Activated CD4-positive, alpha-beta T cell treated with anti-CD3 and anti-CD28 coated beads for 36 hours (primary cell): ENCODE measurements at places on chromosomes 1 and 21. TPM values are rescaled to one million over a fixed set of nuclear protein-coding genes. Genes with fewer than 3 reads are reported as not detected.

DNA sequence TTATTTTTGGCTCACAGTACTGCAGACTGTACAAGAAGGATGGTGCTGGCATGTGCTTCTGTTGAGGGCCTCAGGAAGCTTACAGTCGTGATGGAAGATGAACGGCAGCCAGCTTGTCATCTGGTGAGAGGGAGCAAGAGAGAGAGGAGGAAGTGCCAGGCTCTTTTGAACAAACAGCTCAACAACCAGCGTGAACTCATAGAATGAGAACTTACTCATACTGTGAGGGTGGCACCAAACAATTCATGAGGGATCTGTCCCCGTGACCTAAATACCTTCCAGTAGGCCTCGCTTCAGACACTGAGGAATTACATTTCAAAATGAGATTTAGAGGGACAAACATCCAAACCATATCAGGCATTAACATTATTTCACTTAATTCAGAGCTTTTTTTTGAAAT, 84.7 kb downstream of the PKN2 start:
- no peak for DNase-seq

- no peak for DNase-seq
These were observed 48.4 kb upstream of the C1orf198 start for GRCh38 chr1:230916587-230917283.

DNA sequence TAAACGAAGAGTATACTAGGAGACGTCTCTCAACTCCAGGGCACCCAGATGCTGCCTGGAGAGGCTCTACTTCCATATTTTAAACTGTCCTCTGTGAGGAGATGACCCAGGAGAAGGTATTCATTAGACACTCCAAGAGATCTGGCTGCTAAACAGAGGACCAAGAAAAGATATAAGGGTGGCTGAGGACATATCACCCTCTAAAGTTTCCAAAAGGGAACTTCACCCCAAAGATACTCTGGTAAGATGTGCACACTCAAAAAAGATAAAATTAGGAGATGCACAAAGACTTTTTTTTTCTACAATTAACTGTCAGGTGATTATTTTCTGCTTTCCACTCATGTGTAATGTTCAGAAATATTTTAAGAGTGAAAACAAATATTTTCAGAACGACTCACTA, 1.4 kb downstream of the ZNF670 start:
- no peak for DNase-seq

The CD84 gene
- total RNA-seq, result 14.8 TPM

GRCh38 chr1:23657659-23658275, 33.8 kb upstream of the RPL11 start:
- peak; percentile 72 for DNase-seq

DNA sequence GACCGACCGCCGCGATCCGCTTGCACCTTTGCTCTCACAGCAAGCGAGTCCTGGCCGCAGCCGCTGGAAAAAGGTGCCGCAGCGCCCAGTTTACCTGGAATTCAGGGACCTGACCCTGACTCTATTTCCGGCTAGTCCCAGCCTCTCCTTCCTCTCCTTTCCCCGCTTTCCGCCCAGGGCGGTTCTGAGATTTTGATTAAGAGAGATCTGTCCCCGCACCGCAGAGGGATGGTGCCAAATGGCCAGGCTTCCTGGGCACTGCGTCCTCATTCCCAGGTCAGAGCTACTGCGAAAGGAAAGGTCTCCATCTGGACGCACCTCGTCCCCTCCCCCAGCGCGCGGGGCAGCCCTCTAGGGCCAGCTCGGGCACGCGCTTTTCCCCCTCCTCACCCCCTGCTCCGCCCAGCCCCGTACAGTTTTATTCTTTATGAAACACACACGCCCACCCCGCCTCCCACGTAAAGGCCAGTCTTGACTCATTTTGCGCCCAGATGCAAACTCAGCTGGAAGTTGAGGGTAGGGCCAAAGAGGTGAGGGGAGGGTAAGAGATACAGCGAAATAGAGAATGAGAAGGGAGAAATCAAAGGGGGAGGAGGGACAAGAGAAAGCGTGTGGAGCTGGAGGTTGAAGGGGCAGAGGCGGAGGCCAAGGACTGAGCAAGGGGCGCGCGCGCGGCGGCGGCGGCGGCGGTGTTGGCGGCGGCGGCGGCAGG, 411.8 kb upstream of the ESRRG start:
- no peak for DNase-seq

- DNase-seq, result no peak
These were observed 3.3 kb upstream of the PCBP3 start for GRCh38 chr21:45640001-45640887.

DNA sequence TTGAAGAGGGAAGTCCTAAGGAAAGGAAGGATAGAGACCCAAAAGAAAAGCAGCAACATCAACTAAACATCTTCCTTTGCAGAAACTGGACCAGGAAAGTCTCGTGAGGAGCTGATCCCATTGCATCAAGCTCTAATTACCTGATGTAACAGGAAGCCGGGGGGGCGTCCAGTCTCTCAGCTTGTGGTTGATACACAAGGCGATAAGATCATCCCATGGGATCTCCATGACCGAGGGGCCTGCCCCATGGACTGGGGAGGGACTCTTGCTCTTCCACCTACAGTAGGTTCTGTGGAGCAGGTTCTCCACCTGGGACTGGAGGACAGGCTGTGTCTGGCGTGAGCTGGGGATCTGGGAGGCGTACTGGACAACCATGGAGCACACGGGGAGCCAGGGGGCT, 14.8 kb upstream of the LSS start:
- DNase-seq, result no peak

DNA sequence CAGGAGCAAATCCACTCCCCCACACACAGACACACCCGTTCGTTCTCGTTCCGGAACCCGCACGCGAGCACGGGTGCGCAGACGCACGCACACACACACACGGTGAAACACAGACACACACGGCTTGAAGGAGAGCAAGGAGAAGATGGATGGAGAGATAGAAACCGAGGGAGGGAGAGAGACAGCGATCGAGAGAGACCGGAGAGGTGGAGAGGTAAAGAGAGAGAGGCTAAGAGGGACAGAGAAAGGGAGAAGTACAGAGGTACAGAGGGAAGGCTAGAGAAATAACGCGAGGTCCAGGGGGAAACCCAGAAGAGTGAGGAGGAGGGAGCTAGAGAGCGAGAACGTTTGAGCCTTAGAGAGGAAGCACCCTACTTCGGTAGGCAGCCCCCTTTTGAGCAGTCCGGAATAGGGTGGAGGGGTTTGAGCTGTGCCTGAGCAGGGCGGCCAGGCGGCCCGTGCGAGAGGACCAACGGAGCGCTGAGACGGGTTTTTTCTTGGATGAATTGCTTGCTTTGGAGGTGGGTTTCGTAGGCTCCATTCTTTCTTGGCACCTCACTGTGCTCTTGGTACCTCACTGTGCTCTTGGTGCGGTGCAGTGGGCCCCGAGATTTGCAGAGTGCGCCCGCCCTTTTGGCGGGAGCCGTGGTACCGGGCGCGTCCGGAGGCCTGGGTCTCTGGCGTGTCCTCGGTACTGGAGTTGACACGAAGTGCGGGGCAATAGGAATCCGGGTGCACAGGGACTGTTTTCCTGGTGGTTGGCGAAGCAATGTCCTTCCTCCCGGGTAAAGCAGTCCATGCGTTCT, 88.4 kb upstream of the RHOU start:
- DNase-seq, result peak; percentile 67

GRCh38 chr1:201593200-201593921, 54.4 kb downstream of the NAV1 start:
- DNase-seq, result no peak

The FAM177B gene
- total RNA-seq, result not detected

The TIE1 gene
- total RNA-seq, result not detected

DNA sequence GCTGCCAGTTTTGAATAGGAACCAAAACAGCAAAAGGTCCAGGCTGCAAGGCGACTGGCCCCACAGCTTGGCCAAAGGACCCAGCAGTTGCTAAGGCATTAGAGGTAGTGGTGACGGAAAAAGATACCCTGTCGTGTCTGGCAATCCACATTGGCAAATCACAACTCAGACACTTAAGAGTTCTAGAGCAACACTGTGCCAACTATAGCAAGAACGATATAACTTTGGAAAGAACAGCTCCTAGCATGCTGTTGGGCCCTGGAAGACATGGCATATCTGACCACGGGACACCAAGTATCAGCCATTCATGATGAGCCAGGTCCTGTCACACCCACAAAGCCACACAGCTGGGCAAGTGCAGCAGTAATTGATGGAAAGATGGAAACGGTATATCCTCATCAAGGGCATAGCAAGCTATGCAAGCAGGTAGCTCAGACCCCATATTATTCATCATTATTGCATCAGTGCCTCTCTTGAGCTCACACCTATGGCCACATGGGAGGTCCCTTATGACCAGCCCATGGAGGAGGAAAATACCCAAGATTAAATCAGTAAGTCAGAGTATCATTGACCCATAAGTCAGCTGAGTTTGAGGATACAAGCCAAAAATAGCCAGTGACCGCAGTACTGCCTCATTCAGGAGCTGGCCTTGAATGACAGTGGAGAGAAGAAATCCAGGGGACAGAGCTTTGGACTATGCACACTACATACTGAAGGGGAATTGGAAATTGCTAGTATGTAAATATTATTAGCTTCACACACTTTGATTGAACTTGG, 221.2 kb downstream of the SETD4 start:
- no peak for DNase-seq

DNA sequence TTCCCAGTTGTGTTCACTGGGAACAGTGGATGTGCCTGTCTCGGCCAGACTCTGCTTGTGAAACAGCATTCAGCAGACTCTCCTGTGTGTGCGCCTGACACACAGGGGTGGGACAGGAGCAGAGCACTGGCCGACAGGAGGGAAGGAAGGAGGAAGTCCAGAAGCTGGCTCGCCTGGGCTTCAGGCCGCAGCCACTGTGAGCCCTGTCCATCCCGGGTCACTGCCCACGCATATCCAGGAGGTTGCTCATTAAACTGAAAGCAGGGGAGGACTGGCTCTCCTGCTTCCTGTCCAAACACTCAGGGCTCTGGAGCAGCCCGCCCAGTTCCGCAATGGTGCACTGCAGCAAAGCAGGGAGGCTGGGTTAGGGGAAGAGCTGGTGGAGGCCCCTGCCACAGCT, 218.7 kb upstream of the VAMP3 start:
- DNase-seq, result no peak

DNA sequence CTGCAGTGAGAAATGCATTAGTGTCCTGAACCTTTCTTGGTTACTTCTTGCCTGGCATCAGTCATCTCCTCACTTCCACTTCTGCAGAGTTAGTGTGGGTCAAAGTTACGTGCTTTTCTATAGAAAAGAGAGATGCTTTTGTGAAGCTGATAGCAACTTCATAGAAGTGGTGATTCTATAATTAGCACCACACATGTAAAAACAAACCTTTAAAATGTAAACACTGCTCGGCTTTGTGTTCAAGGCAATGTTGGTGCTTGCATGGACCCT, 57.3 kb downstream of the MRPS6 start:
- DNase-seq, result no peak

DNA sequence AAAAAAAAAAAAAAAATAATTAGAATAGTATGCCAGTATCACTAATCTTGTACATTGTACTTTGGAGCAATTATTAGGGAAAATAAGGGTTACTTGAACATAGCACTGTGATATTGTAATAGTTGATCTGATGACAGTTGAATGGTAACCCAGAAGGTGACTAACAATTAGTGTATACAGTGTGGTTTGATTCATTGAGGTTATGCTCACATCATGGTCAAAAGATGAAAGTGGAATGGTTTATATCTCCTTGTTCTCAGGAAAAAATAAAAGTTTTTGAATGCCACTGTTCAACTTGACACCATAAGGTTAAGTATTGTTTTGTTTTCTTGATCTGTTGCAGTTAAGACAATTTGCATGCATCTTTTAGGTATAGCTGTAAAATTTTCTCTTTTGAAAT, 87.0 kb downstream of the GPR52 start:
- no peak for DNase-seq

DNA sequence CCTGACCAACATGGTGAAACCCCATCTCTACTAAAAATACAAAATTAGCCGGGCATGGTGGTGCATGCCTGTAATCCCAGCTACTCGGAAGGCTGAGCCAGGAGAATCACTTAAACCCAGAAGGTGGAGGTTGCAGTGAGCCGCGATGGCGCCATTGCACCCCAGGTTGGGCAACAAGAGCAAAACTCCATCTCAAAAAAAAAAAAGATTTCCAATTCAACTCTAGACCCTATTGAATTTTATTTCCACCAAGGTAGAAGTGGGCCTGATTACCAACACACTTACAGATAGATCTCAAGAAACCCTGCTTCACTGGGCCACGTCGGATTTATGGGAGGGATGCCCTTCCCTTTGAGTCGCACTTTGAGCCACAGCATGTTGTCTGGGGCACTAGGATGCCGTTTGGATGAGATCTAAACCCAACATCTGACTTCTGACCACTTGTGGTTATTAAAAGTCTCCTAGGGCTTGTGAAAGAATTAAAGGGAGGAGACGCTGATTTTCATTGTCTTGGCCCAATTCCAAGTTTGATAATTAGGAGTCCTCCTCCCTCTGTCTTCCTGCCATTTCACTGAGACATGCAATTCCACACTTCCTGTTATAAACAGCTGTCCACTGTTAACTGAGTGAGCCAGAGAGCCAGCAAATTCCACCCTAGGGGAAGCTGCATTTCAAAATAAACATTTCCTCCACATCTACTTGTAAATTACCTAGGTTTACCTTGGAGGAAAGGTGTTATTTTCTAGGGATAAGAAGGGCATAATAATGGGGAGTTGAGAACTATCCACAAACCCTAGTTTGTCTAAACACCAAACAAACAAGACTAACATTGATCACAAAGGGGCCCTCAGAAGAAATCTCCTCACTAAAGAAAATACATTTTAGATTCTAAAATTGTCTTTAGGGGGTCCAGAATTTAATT, 5.2 kb upstream of the RERE start:
- DNase-seq, result no peak

GRCh38 chr1:154880671-154881070, 10.6 kb upstream of the KCNN3 start:
- DNase-seq, result no peak

DNA sequence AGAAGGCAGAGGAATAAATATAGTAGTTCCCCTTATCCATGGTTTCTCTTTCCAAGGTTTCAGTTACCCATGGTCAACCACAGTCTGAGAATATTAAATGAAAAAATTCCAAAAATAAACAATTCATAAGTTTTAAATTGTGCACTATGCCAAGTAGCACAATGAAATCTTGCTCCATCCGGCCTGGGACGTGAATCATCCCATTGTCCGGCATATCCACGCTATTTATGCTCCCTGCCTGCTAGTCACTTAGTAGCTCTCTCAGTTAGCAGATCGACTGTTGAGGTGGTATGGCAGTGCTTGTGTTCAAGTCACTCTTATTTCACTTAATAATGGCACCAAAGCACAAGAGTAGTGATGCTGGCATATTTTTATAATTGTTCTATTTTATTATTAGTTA, 58.6 kb upstream of the ARHGAP29 start:
- DNase-seq, result no peak

GRCh38 chr1:208029381-208030287, 118.7 kb upstream of the CD34 start:
- no peak for DNase-seq
